ENCODE measurements at places on chromosomes 11 and 22. TPM values are rescaled to one million over a fixed set of nuclear protein-coding genes. Genes with fewer than 3 reads are reported as not detected.

C11orf65 gene
- 0.36 TPM for total RNA-seq

DNA sequence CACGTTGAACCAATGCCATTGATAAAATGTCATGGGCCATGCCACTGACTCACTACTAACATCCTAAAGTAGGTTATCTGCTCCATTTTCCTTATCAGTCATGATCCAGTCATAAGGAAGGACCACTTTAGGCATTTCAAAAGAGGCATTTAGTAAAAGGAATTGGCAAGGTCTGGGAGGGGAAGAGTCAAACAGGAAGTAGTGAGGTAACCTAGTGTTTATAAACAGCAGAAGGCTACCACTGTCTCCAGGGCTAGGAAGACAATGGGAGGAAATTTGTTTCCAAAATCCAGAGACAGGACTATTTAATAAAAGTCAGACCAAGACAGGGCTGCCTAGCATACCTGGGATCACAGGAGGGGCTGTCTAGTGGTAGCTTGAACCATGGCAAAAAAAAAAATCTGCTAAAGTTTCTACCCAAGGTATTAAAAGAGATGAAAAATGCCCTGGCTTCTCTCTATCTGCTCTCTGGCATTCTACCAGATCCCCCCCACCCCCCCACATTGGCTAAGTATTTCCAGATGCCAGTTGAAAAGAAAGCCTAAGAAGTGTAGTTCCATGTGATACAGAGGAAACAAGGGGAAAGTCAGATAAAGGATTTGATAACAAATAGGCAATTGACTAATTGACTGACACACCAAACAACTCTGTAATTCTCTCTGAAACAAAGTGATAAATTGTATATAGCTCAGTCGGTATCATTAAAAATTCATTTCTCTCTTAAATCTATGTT lies 50.4 kb upstream of the C11orf87 start:
- DNase-seq: no peak

ZNF215 gene
- total RNA-seq: 0.77 TPM

DNA sequence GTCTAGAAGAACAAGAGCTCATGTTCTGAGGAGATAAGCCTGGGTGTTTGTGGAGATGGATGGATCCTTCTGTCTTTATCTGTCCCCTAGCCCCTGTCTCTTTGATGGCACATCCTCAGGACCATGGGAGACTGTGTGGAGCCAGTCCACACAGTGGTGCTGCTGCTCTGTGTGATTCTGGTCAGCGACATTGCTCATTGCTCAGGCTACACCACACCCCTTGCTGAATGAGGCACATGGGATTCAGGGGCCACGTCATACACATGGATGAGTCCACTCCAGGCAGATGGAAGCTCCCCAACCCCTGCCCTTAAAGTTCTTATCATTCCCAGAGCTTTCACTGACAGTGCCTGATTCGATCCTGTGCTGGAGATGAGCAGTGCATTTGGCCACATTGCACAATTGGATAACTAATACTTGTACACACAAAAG lies 222.2 kb downstream of the NAV2 start:
- no peak for DNase-seq

DNA sequence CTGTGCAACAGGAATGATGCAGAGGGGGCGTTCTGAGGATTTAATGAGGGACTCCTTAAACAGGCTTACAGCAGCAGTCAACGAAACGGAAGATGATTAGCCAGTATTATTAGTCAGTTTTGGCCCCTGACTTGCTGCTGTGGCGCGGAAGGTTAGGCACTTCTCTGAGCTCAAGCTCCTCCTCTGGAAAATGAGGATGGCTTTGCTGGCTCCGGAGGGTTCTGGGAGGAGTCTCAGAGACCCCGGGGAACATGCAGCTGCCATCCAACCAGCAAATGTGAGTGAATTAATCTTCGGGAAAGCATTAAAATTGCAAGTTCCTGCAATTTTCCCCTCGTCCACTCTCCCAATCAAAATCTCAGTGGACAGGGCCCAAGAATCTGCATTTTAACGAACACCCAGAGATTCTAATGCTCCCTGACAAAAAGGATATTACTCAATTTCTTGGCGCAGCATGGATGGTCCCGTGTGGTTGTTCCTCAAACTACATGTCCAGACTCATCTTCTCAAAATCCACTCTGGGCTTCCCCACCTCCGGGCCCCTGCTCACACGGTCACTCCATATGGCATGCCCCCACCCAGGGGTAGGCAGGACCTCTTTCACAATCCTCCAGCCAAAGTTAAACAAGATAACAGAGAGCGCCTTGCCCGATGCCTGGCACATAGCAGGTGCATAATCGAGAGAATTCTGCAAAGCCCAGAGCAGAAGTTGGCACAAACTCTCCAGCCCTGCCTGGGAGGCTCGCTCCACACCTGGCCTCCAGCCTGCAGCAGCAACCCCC lies 6.4 kb downstream of the ELFN2 start:
- no peak for DNase-seq

CCDC157 gene
- total RNA-seq: 0.58 TPM

GRCh38 chr22:30286813-30287647 lies 2.3 kb downstream of the CASTOR1 start:
- DNase-seq: peak; percentile 68

DNA sequence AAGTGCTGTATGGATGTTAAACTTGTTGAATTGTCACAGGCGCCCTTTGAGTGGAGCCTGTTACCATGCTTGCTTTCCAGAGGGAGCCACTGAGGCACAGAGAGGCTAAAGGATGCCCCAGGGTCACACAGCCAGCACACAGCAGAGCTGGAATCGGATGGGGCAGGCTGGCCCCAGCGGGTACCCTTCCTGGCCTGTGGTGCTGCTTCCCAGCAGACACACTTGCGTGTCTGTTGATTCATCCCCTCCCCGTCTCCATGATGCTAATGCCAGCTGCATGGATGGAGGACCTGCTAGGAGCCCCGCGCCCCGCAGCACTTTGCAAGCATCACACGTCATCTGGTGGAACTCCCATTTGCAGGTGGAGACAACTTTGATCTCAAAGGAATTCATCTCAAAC lies 52.4 kb upstream of the SHISAL1 start:
- DNase-seq: no peak

OR52A1 gene
- total RNA-seq: not detected

GRCh38 chr22:49203091-49203858 lies 624.4 kb downstream of the BRD1 start:
- DNase-seq: no peak

DNA sequence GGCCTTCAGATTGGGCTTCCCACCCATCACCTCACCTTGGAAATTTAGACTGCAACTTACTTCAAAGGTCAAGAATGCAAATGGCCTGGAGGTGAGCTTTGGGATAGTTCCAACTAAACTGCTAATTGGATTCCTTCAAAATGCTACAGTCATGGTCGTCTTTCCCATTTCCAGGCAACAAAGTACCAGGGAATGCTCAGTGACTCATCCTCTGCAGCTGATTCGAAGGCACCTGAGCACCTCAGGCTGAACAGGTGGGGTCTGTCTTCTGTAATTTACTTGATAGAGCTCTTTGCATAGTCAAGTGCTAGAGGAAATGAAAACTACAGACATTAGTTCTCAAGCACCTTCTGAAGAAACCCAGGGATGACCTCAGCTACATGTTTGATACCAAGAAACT lies 20.5 kb upstream of the FSHB start:
- no peak for DNase-seq

- no peak for DNase-seq
These were observed 354.9 kb downstream of the TMEM135 start for GRCh38 chr11:87392665-87393064.

LGR4 gene
- 13.0 TPM for total RNA-seq

BCO2 gene
- total RNA-seq: 169 TPM

ZNF280B gene
- total RNA-seq: 0.96 TPM

- no peak for DNase-seq
These were observed 179.6 kb downstream of the BLID start for GRCh38 chr11:121936370-121936769.
